ENCODE measurements at places on chromosomes 6 and 20.

DNA sequence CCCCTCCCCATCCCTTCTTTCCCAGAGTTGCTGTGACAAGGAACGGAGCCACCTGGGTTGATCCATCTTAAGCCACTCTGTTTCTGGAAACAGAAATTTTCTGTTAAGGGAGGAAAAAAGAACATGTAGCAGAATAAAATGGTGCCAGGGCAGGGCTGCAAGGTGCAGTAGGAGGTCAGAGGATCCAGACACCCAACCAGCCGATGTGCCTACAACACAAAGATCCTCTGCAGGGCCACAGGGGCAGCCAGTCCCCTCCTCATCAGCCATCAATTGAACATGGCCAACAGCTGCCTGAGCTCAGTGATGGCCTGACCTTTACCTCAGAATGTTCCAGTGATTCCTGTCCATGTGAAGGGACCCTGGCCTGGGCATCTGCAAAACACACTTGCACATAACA is 11.9 kb downstream of the MDFI start:
- DNase-seq = no peak

GRCh38 chr6:74550821-74551220 is 655.0 kb downstream of the COL12A1 start:
- no peak for DNase-seq

- no peak for DNase-seq
These were observed 79.9 kb downstream of the GCLC start for GRCh38 chr6:53464927-53465460.

- no peak for DNase-seq
These were observed 40.4 kb downstream of the EPB41L2 start for GRCh38 chr6:131022691-131023090.

DNA sequence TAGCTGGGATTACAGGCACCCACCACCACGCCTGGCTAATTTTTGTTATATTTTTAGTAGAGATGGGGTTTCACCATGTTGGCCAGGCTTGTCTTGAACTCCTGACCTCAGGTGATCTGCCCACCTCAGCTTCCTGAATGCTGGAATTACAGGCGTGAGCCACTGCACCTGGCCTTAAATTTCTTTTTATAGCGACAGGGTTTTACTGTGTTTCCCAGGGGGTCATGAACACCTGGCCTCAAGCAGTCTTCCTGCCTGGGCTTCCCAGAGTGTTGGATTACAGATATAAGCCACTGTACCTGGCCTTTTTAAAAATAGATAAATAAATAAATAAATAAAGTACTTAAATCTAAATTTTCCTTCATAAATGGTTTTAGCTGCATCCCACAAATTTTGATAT is 57.5 kb downstream of the LIN28B start:
- DNase-seq = no peak

DNA sequence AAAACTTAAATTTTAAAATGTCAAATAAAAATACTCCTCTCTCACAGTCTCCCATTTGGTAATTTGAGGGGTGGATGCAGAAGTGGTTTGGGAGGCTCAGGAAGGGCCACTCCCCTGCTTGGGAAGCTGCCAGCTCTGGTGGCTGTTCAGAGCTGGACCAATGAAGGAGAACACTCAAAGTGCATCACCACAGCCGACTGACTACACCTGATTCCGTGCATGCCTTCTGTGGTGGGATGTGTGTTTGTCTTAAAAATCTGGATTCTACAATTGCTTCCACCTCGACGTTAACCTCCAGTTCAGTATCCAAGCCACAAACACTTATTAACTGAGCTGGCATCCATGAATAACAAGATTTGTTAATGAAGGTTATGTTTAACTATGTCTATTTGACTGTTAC is 137.3 kb downstream of the FOXC1 start:
- no peak for DNase-seq

DNA sequence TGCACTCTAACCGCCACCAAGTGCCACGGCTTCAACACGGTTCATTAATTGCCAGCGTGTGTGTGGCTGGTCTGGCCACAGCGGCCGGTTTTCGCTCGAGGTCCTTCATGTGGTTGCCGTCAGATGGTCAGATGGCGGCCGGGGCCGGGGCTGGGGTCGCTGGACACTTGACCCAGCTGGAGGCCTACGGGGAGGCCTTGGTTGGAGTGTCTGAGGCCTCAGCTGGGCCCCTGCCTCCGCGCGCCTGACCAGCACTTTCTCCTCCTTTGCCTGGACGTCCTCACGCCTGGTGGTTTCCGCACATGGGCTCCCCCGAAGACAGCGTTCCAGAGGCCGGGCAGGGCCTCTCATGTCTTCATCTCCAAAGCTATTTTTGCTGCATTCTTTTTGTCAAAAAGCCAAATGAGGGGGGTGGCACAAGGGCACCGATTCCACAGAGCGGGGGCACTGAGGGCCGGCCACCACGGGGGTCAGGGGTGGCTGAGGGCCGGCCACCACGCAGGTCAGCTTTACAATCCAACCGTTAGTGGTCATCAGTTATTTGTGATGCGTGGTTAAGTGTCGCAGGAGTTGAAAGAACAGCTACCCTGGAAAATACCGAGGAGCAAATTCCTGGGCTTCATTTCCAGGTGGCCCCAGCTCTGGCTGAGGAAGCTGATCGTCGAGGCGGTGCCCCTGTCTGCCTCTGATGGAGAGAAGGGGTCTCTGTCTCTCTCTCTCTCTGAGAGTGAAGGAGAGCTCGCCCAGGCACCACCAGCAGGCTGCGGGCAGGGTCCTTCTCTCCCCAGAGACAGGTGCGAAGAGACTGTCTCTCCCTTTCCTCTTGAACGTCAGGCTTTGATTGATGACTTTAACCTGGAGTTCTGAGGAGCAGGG is 50.5 kb upstream of the FRMD1 start:
- DNase-seq = peak; percentile 13
